ENCODE measurements at places on chromosomes 4 and X. TPM values are rescaled to one million over a fixed set of nuclear protein-coding genes. Genes with fewer than 3 reads are reported as not detected.

- peaks cover 31% of the 10 kb centered on the region for H3K27me3 ChIP-seq
Measured at GRCh38 chr4:6225469-6225868, 25.1 kb upstream of the JAKMIP1 start.

- no peaks in the 10 kb centered on the region for H3K36me3 ChIP-seq
- no peak overlapping the region for H3K27ac ChIP-seq
- no peaks in the 10 kb centered on the region for H3K4me1 ChIP-seq
- DNase-seq = no peak
- H3K4me3 ChIP-seq = no peak overlapping the region
Measured at GRCh38 chr4:115596265-115597001, 483.0 kb upstream of the NDST4 start.

GRCh38 chr4:36709991-36710390, 428.6 kb downstream of the DTHD1 start:
- DNase-seq = no peak
- no peaks in the 10 kb centered on the region for H3K36me3 ChIP-seq
- H3K27me3 ChIP-seq = no peaks in the 10 kb centered on the region

DNA sequence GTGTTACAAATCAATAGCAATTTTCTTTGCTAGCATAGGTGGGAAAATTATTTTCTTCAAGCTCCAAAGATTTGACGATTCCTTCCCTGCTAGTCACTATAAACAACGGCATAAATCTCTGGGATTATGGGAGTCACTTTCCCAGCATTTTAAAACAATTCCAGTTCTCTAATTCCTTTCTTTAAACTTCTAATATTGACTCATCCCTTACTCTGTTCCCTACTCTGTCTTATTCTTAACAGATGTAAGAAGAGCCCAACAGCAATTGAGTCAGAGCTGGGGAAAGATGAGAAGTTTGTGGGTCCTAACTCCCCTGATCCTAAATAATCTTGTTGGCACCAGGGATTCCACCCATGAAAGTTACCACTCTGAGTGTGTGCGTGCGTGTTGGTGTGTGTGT, 47.4 kb upstream of the IL21 start:
- H3K27ac ChIP-seq = no peak overlapping the region
- H3K27me3 ChIP-seq = peaks cover 7% of the 10 kb centered on the region
- H3K4me3 ChIP-seq = no peak overlapping the region
- peaks cover 51% of the 10 kb centered on the region for H3K4me1 ChIP-seq
- no peaks in the 10 kb centered on the region for H3K36me3 ChIP-seq

- no peak overlapping the region for H3K27ac ChIP-seq
- no peak overlapping the region for H3K4me3 ChIP-seq
- peak; percentile 8 for DNase-seq
- H3K27me3 ChIP-seq = no peaks in the 10 kb centered on the region
Measured at GRCh38 chrX:13376857-13377549, 57.1 kb upstream of the ATXN3L start.

KLHL2 gene
- total RNA-seq = 29.4 TPM

DNA sequence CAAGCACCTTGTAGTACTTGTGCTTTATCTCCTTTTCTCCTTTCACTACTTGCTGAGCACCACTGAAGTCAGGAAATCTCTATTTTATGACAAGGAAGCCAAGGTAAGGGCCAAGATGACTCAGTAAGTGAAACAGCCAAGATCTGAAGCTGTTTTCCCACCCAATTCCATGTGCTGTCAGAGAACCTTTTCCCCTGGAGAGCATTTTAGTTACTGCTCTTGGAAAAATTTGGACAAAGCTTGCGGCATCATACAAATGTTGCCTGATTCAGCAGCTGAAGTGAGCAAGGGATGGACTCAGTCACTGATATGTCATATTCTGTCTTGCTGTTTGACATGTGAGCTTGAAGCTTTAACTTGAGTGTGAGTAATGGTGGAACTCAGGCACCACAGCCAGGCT, 391.4 kb downstream of the RAB28 start:
- H3K27ac ChIP-seq = no peak overlapping the region
- no peak overlapping the region for H3K4me3 ChIP-seq
- no peaks in the 10 kb centered on the region for H3K36me3 ChIP-seq
- no peak for DNase-seq

DNA sequence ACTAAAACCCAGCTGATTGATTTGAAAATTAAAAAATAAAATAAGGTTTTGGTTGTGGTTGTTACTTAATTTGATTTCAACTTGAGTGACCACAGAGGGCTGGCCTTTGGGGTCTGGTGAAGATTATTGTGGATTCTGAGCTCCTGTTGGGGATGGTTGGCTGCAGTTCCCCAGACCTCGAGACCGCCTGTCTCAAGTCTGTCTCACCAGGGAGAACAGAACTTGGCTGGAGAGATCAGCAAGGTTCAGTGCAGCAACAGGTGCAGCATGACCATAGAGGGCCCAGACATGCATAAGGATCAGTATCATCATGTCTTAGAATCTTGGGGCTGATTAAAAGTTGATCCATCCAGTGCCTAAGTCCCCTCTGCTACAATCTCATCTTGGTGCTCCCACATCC, 491.9 kb downstream of the BCOR start:
- H3K27me3 ChIP-seq = no peaks in the 10 kb centered on the region
- no peak for DNase-seq
- no peak overlapping the region for H3K27ac ChIP-seq
- H3K4me1 ChIP-seq = no peaks in the 10 kb centered on the region

DNA sequence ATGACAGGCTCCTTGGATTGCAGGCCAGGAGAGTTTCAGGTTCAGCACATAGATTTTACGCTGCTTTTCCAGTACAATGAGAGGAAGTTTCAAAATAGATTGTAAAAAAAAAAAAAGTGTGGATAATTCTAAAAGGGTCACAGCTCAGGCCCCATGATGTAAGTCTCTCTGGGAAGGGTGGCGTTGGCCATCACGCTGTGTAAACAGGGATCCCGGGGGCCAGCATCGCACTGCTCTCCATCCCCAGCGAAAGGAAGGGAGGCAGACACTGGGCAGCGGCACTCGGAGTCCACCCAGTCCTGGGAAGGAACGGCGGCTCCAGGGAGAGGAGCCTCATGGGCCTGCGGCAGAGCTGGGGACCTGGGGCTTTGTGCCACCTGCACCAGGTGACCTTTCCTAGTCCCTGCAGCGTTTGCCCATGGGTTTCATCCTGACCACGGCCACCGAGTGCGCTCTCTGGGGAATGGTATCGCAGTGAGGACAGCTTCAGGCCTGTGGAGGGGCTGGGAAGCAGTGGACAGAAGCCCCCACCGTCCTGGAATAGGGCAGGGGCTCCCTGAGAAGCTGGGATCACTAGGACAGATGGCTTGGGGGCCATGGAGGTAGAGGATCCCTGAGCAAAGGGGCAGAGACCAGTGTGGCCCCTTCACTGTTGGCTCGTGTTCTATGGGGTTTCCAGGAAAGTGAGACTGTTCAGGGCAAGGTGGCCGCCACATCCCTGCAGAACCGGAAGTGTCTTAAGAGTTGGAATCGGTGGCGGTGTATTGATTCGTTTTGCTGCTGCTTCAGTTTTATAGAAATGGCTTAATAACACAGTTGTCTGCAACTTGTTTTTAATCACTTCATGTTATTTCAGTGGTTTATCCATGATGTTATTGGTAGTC, 38.9 kb downstream of the RGS12 start:
- DNase-seq = no peak
- H3K27me3 ChIP-seq = no peaks in the 10 kb centered on the region
- no peaks in the 10 kb centered on the region for H3K36me3 ChIP-seq
- H3K27ac ChIP-seq = no peak overlapping the region

HGFAC gene
- not detected for total RNA-seq

DNA sequence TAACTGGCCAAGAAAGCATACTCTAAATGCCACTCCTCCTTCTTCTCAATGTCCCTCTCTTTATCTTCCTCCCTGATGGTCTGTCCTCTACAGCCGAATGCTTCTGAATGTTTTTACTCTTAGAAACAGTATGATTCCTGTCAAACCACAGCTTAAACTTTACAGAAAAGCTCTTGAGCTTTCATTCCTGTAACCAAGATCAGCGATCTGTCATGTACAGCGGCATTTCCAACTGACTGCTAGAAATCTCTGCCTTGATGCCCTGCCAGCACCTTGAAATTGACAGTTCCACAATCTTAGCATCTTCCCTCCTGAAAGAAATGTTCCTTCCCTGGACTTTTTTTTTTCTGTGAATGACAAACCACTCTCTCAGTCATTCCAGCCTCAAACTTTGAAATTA, 11.5 kb upstream of the GATB start:
- no peak overlapping the region for H3K4me3 ChIP-seq
- no peak overlapping the region for H3K27ac ChIP-seq
- DNase-seq = no peak
- no peaks in the 10 kb centered on the region for H3K36me3 ChIP-seq
- H3K4me1 ChIP-seq = no peaks in the 10 kb centered on the region
- H3K27me3 ChIP-seq = no peaks in the 10 kb centered on the region

SPIN3 gene
- total RNA-seq = 4.7 TPM

All from activated CD8-positive, alpha-beta T cell treated with anti-CD3 and anti-CD28 coated beads for 36 hours (primary cell).